ENCODE measurements at places on chromosomes 11 and 22.
A peak's percentile ranks its signal among the peaks of the same experiment; 100 is the strongest.

DNA sequence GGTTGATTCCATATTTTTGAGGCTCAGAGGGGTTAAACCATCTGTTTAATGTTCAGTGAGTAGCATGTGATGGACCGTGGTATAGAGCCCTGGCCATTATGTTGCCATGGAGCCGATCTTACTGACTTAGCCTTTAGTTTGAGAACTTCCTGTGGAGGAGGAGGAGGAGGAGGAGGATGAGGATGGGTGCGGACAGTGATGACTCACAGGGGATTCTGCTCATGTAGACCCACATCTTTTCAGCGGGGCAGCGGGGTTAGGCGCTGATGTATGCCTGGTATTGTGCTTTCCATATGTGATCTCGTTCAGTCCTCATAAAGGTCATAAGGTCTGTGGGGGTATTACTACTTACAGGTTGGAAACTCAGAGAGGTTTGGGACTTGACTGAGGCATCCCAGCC lies 13.9 kb downstream of the STX3 start:
- no peak for DNase-seq

DNA sequence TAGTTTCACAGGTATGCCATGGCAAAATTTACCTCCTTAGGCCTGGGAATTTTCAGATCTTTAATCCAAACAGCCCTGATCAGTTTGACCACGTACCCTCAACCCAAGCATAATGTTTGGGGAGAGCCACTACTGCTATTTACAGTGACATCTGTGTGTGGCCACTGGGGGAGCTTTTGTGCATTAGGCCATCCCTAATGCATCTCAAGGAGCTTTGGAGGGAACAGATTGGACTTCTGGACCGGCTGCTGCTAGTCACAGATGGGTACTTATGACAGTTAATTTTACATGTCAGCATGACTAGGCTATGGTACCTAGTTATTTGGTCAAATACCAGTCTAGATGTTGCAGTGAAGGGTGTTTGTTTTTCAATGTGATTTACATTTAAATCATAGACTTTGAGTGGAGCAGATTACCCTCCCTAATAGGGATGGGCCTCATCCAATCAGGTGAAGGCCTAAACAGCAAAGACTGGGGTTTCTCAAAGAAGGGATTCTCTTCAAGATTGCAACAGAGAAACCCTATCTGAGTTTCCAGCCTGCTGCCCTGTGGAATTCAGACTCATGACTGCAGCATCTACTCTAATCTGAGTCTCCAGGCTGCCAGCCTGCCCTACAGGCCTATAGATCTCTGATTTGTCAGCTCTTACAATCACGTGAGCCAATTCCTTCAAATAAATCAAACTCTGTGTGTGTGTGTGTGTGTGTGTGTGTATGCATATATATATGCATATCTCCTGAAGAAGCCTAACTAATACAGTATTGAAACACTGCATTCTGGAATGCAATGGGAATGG lies 38.0 kb upstream of the GALNT18 start:
- no peak for DNase-seq

DNA sequence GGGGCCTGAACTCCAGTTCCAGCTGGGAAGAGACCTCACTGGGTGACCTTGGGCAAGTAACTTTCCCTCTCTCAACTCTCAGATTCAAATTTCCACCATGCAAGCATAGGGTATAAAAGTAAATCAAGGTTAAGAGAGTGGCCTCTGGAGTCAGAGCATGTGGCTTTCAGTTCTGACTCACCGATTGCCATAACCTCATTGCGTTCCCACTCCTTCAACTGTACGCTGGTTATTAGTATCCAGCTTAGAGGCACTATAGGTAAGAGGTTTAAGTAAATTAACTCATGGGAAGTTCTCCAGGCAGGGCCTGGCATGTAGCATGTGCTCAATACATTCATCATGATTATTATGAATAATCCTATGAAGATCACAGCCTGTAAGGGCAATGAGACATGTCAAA lies 88.3 kb downstream of the FBXO7 start:
- DNase-seq, result no peak

DNA sequence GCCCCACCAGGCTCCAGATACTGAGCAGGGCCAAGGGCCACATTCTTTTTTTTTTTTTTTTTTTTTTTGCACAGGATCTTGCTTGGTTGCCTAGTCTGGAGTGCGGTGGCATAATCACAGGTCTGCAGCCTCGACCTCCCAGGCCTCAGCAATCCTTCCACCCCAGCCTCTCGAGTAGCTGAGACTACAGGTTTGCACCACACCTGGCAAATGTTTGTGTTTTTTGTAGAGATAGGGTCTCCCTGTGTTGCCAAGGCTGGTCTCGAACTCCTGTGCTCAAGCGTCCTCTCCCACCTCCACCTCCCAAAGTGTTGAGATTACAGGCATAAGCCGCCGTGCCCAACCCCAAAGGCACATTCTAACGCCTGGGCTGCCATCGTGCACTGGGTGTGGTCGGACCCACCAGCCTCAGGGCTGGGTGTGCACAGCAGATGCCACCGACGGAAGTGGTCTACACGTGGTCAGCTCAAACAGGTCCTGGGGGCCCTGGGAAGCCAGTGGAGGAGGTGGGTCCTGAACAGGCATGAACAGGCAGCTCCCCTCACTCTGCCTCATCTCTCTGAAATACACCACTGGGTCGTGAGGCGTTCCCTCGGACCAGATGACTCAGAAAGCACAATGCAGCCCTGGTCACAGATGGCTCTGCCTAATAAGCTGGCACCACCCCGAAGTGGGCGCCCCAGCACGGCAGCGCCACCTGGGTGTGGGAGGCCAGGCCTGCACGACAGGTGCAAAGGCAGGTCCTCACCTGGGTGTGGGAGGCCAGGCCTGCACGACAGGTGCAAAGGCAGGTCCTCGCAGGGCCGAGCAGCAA lies 5.1 kb upstream of the B4GALNT4 start:
- peak; percentile 81 for DNase-seq

- peak; percentile 61 for DNase-seq
Observed at GRCh38 chr22:41286639-41287091, 678 bp upstream of the RANGAP1 start.

DNA sequence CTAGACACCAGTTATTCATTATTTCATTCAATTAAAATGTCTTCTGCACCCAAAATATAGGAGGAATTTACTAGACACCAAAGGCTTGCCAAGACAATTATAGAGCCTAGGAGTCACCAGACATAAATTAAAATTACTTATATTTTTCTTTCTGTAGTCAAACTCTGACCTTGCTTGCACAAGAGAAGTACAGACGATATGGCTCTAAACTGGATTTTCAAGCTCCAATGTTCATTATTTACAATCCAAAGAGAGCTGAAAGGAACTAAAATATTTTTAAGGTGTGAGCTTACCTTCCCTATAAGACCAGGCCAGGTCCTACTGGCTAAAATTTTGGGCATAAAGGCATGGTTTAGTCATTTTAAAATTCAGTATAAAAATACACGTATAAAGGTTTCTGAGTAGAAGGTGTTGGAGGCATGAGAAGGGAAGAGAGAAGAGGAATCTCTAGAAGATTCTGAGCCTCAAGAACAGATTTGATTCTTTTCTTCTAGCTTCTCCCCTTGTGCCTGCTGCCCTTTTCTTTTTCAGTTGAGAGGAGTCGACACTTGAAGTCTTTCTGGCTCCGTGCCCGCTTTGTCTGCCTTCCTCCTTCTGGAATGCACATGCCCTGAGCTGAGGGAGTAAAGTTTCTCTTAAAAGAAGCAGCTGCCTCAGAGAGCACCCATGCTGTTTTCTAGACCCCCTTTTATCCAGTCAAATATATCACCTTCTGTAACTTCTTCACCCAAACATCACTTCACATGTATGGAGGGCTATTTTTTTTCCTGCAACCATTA lies 13.5 kb downstream of the C11orf97 start:
- no peak for DNase-seq

DNA sequence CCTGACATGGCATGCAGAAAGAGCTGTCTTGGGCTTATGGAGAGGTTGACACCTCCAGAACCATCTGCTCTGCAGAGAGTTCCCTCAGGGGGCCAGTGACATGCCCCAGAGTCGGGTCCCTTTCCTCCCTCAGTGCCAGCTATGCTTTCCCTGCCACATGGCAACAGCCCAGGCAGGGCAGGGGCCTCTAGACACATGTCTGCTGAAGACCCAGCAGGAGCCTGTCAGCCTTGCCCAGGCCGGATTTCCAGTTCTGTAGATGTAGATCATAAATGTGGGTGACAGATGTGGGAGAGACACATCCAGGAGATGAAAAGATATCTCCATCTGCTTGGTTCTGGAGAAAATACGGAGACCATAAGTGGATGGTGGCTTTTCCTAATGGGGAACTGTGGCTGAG lies 25.5 kb downstream of the NAV2 start:
- DNase-seq, result no peak

GRCh38 chr22:19149991-19150390 lies at the start of gene GSC2:
GSC2 (minus strand) TSS chr22:19150292; CDS start chr22:19150283, 9 bp downstream.
- no peak for DNase-seq

GRCh38 chr11:80595011-80595410 lies 1154.2 kb upstream of the TENM4 start:
- no peak for DNase-seq

- DNase-seq, result no peak
Observed at GRCh38 chr22:20978419-20978818, 3.7 kb upstream of the LZTR1 start.

DNA sequence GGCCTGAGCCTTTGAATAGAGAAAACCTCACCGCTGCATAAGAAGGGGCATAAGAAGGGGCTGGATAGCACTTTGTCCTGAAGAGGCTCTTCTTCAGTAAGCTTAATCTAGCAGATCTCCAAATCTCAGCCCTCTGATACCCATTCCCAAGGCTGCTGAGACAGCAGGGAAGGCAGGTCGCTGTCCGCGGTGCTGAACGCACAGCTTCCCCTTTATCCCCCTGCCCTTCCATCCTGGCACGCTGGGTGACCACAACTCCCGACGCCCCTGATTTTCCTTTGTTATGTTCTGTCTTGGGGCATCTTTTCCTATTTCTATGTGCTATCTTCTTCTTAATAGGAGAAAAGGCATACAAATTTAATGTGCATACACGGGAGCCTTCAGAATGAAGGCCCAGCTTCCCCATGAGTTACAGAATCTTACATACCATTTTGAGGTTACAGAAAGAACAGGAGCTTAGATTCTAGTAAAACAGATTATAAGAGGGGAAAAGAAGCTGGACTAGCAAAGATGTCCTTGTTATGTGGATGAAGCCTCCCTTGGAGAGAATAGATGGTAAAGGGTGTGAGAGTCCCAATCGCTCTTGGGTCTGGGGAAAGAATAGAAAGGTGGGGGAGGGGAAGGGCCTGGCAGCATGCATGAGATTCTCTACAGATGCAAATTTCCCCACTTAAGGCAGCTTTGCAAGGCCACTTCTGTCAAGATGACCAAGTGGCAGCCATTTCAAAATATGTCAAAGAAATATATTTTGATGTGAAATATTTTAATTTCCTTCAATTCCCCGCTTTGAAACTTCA lies 5.7 kb upstream of the SULT4A1 start:
- peak; percentile 17 for DNase-seq

DNA sequence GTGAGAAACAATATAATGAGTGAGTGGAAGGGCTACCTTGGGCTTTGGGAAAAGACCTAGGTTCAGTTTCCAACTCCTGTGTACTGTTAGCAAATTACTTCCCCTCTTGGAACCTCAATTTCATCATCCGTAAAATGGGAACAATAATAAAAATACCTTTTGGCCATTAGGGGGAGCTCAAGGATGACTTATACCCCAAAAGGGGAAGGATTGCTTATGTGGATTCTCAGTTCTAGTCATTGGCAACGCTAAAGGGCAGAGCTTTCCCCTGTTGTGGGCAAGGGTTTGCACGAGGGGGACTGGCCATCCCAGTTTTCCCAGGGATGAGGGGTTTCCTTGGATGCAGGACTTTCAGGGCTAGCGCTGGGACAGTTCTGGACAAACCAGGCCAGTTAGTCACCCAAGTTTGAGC lies 3.1 kb upstream of the COMMD9 start:
- peak; percentile 68 for DNase-seq

DNA sequence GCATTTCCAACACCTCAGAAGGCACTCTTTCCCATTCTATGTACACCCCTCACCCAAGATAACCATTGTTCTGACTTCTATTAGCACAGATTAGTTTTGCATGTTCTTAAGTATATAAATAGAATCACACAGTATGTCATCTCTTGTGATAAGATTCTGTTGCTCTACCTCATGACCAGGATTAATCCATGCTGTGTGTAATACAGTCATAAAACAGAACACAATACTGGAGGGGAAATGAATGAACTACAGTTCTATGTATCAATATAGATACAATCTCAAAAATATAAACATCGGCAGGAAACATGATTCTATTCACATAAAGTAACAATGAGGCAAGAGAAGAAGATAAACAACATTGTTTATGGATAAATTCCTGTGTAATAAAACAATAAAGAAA lies 151.5 kb downstream of the ATG16L2 start:
- DNase-seq, result no peak

DNA sequence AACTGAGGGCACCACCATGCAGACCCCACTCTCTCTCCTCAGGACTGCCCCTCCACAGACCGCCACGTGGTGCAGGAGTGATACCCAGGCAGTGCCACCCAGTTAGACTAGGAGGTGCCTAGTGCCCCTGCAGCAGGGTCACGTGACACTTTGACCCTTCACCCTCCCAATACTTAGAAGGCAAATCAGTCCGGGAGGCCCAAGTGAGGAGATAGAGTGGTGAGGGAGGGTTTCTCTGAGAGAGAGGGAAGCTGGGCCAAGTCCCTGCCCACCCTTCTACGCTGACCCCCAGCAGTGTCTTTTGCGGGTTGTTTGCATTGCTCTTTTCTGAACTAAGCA lies 84.6 kb downstream of the BUD13 start:
- no peak for DNase-seq

DNA sequence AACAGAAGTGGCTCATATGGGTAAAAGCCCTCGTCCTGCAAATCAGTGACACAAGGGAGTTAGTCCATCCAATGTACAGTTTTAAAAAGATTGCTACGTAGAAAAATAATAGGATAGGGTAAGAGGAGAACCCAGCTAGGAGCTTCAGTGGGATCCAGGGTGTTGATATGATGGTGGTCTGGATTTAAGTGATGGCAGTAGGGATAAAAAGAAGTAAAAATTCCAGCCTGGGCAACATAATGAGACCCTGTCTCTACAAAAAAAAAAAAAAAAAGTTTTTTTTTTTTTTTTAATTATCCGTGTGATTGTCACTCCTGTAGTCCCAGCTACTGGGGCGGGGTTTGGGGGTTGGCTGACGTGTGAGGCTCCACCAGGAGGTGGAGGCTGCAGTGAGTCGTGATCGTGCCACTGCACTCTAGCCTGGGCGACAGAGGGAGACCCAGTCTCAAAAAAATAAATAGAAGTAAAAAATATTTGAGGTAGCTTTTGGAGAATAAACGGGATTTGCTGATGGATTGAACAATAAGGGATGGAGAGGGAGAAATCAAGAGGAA lies 7.0 kb upstream of the L3MBTL2 start:
- peak; percentile 52 for DNase-seq

DNA sequence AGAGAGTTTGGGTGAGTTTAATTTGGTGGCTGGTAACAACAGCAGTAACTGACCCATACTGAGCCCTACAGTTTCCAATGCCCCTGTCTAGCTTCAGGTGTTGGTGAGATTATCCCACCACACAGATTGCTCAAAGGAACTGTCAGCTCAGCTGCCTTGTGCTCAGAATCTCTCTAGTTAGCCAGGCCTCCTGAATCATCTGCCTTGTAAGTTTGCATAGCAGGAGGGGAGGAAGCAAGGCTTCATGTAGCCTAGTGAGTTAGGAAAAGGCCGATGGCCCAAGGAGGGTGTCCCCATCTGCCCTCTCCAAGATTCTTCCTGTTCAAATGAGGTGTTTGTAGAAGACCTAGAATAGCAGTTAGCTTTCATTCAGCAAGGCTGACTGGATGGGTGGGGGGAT lies 74.3 kb downstream of the MICAL2 start:
- DNase-seq, result no peak
